Activated T-cell treated with anti-CD3 and anti-CD28 coated beads, Interleukin-2, amount 50 U/mL, for 72 hours (primary cell): ENCODE measurements at places on chromosomes 16 and 17. TPM values are rescaled to one million over a fixed set of nuclear protein-coding genes. Genes with fewer than 3 reads are reported as not detected.

GRCh38 chr17:2138318-2138717, 83.4 kb downstream of the HIC1 start:
- DNase-seq: peak; percentile 16

GRCh38 chr17:61504697-61505096, 52.5 kb downstream of the TBX4 start:
- no peak for DNase-seq

DNA sequence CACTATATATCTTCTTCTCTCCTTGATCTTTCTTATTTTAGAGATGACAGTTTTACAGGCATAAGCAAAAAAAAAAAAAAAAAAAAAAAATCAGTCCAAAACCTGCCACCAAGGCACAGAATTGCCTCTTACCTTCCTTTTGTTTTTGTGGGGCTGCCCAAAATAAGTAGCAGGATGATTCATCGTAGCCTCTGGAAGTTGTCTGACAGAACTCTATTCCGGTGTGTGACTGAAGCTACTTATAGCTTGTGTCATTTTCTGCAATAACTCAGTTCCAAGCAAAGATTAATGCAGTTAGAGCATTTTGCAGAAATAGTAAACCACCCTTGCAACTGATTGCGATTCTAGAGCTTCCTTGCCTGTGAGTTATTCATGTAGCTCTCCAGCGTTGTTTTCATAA, 186.8 kb downstream of the KIF2B start:
- no peak for DNase-seq

DNA sequence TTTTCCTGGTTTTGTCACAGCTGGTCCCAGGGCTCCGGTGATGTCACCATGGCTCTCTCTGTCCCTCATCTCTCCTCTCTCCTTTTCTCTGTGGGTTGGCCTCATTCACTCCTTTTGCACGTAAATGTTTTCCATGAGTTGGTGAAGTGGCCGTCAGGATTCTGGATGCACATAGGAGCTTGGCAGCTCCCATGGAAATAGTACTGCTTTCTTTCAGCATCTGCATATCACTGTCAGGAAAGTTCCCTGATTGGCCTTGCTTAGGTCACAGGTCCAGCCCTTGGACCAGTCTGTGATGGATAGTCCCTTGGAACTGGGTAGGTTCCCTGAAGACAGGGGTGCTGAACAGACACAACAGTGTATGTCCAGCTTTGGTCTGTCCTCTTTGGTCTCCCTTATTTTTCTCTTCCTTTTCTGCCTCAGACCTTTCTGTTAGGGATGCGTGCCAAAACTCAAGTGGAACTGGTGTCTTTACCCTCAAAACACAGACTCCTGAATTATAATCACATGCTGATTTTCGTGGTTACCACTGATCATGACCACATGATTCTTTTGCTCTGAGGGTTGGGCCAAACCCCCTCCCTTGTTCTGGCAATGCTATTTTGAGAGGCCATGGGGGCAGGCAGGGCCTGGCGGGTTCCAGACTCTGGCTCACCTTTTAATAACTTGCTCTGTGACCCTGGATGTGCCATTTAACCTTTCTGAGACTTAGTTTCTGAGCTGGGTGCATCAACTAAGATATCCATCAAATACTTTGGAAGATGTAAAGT, 99.0 kb downstream of the MSI2 start:
- no peak for DNase-seq

DNA sequence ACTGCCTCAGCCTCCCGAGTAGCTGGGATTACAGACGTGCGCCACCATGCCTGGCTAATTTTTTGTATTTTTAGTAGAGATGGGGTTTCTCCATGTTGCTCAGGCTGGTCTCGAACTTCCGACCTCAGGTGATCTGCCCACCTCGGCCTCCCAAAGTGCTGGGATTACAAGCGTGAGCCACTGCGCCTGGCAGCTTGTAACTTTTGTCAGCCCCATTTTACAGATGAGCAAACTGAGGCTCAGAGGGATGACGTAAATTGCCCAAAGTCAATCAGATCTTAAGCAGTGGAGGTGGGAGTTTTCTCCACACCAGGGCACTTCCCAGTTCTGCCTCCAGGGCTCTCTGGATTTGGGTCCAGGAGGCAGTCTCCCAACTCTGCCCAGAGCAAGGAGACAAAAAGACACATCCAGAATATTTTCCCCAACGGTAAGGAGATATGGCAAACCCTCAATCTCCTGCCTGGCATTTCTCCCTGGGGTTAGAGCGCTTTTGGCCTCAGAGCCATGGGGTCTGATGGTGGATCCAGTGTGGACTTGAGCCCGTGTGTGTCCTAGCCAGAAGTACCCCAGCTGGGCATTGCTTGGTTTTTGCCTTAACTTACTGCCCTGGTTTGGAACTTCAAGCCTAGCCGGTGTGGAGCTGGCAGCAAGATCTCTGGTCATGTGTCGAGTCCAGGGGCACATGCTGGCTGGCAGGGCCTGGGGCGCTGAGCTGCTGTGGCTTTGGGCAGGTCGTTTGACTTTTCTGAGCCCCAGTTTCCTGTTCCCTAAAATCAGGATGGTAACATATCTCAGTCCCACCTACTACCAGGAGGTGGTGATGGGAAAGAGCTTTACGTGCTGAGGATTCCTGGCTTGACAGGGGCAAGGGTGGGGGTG, 3.4 kb downstream of the ADAM11 start:
- DNase-seq: no peak

GRCh38 chr17:1709971-1710806, at the start of gene TLCD2:
TLCD2 (minus strand) TSS chr17:1710377; CDS start chr17:1710242, 135 bp downstream.
- DNase-seq: peak; percentile 27

DNA sequence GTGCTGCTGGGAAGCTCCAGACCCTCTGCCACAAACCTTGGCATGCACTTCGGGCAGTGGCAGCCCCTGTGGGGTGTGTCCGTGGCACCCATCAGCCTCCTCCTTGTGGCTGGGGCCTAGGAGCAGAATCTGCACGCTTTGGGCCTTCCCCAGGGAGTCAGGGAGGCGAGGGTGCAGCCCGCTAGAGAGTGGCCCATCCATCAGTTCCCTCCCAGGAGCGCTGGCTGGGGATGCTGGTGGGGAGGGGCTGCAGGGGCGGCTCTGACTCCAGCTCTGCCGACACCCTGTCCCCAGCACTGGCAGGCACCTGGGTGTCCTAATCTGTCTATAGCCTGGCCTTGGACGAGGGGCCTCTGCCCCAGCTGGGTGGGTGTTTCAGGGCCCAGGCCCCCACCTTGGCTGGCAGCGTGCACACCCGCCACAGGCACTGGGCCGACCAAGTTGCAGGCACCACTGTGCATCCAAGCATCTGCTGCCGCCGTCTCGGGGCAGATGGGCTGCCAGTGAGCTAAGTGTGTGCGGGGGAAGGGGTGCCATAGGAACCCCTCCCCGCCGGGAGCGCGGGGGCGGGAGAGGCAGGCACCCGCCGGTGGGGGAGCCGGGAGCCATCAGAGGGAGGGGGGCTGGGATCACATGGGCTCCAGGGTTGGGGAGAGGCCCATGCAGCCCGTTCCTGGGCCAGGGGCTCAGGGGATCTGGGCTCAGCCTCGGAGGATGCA, 30.2 kb downstream of the ENDOV start:
- no peak for DNase-seq

DNA sequence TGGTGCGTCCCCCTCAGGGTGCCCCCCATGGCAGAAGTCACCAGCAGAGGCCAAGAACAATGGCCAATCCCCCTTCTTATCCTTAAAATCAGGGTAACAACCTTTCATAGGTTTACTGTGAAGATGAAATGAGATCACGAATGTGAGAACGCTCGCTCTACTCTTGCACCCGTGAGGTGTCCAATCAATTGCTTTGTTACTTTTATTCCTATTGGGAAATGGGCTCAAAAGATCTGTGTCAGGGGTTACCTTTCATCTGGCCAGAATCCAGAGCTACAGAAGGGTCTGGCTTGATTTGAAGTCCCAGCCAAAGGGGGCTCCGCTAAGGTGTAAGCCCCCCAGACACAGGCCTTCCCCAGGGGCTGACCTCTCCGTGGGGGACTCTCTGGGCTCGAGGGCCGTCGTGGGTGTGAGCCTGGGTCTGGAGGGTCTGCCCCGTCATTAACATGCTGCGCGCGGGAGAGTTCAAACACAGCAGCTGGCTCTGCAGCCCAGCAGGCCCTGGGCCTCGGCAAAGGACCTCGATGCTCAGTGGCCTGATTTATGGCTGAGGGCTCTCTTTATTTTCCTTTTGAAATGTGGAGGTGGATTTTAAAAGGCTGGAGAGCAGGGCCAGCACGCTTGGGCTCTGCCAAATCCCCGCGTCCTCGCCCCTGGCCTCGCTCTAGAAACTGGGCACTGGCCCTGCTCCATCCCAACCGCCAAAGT, 10.4 kb downstream of the ABR start:
- no peak for DNase-seq

DNA sequence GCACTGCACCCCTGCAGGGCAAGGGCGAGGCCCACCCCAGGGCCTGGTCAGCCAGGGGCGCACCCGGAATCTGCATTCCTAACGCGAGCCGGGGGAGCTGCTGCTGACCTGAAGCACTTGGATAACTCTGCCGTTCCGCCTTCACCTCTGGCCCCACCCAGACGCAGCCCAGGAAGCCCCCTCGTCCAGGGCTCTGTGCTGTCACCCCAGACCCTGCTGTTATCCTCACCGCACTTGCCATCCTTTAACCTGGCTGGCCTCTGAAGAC, 13.3 kb upstream of the PABPN1L start:
- no peak for DNase-seq

DNA sequence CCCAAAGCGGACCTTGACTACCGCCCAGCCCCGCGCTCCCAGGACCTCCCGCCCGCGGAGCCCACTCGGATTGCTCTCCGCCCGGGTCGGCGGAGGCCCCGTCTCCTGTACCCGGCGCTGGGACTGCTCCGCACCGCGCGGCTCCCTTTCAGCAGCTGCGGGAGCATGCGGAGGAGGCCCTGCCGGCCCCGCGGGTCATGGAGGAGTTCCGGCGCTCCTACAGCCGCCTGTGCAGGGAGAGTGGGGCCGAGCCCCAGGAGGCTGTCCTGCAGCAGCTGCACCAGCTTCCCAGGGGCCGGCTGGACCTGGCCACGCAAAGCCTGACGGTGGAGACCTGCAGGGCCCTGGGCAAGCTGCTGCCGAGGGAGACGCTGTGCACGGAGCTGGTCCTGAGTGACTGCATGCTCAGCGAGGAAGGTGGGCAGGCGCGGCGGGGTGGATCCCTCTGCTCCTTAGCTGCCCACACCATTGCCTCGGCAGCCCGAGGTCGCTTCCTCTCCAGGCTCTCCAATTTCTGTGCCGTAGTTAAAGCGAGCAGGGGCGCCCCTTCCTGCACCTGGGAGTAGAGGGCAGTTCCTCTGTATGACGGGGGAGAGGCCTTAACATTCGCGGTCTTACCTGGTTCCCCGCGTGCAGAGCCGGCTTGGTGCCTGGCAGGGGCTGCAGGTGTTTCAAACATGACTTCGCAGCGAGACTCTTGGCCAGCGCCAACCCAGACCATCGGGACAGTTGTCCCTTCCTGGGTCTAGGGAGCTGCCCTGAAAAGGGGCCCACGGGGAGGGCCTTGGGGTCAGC, 539 bp downstream of the LRRC45 start:
- DNase-seq: peak; percentile 38

- DNase-seq: no peak
Observed at GRCh38 chr16:77882358-77882757, 94.0 kb downstream of the VAT1L start.

DNA sequence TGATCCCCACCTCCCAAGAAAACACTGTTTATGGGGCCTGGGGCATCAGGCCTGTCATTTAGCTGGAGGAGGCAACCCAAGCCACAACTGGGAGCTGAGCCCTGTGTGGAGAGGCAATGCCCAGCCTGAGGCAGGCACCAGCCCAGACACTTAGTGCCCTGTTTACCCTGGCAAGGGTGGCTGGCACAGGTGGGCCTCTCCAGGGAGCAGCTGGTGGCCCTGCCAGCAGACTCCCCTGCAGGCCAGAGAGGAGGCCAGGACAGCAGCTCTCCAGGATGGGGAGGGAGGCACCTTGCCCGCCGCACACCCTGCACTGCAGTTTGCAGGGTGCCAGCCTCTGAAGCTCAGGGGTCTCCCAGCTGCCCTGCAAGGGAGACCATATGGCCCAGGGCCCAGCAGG, 9.1 kb upstream of the TMEM92 start:
- DNase-seq: no peak

- no peak for DNase-seq
Observed at GRCh38 chr16:73420244-73420643, 372.3 kb upstream of the ZFHX3 start.

DNA sequence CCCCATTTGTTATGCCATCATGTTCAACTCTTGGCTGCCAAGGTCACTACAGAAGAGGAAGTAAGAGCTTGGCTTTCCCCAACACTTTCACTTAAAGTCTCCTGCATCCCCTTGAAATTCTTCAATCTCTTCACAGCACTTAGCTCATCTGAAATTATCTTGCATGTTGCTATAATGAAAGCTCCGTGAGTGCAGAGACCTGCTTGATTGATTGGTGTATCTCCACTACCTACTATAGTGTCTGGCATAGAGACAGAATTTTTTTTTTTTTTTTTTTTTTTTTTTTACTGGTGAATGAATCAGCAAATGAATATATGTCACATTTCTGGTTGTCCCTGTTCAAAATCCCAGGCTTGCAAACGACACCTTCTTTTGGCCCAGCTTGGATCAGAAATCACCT, 1.9 kb upstream of the SDR42E1 start:
- DNase-seq: no peak

DNA sequence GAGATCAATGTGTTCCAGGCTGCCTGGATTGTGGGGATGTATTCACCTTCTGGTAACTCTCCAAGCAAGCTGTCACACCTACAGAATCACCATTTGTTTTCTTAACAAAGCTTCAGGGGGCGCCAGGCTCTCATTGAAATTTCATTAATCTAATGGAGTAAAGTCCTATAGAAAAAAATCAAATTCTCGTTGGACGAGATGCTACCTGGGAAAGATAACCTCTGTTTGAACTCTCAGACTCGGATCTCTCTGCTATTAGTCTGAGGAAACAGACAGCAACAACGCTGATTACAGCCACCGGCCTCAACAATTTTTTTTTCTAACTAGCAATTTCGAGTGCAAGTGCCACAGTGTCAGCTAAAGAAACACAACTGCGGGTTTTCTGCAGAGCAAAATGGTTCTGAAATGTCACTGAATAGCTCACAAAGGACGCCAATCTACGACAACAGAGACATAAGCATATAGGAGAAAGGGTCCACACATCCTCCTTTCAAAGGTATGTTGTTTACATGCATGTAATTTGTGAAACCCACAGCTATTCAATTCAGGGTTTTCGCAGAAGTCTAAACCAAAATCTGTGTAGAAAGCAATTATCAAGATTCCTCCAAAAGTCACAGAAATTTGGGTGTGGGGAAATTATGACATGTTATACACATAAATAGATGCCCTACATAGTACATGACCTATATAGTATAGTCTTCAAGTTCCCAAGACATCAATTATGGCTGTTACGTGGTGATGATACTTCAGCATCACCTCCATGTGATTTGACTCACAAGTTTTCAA, 135.8 kb downstream of the SKAP1 start:
- DNase-seq: no peak

The EFCAB3 gene
- total RNA-seq: not detected

The KRT31 gene
- not detected for total RNA-seq

The HBA2 gene
- total RNA-seq: not detected

The ALDH3A1 gene
- 0.34 TPM for total RNA-seq

The GRAP gene
- 15.9 TPM for total RNA-seq

The ENKD1 gene
- 18.3 TPM for total RNA-seq

The SSTR5 gene
- not detected for total RNA-seq

The CACNG3 gene
- not detected for total RNA-seq

The CCDC200 gene
- total RNA-seq: not detected
